Ovary (tissue), 10 donors: ENCODE measurements at places on chromosomes 4 and X. TPM values are rescaled to one million over a fixed set of nuclear protein-coding genes. Genes with fewer than 3 reads are reported as not detected.

GRCh38 chr4:177356921-177357320 is 47.2 kb downstream of the NEIL3 start:
- no peak overlapping the region for H3K27ac ChIP-seq
- no peaks in the 10 kb centered on the region for H3K27me3 ChIP-seq
- DNase-seq = no peak

- no peaks in the 10 kb centered on the region for H3K4me1 ChIP-seq
- H3K27me3 ChIP-seq = no peaks in the 10 kb centered on the region
- H3K27ac ChIP-seq = no peak overlapping the region
- no peaks in the 10 kb centered on the region for H3K36me3 ChIP-seq
Measured at GRCh38 chrX:43618366-43619205, 37.5 kb upstream of the MAOA start.

DNA sequence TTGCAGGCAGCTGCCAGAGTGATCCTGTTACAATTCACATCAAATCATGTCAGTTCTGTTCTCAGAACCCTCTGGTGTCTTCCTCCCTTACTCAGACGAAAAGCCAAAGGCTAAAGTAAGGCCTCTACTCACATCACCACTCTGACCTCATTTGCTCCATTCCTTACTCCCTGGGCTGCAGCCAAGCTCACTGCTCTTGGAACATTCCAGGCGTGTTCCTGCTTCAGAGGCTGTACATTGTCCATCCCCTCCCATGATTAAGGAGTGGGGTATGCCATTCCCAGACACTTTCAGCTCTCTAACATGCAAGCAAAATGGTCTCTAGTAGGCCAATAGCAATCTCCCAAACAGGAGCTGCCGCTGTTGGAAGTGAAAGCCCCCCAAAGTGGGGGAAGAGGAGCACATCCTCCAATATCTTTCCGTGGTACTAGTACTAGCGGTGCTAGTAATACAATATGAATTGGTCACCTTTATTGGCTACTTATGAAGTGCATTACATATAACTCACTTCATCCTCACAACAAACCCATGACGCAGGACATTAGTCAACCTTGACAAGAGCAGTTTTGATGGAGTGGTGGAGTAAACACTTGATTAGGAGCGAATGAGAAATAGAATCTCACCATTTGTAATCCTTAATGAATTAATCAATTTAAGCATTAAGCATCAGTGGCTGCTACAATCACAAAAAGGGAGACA is 15.0 kb downstream of the GAB3 start:
- H3K27me3 ChIP-seq = no peaks in the 10 kb centered on the region
- H3K4me3 ChIP-seq = no peak overlapping the region
- H3K36me3 ChIP-seq = no peaks in the 10 kb centered on the region

UCP1 gene
- polyA plus RNA-seq = not detected

FRMD7 gene
- 0.37 TPM for polyA plus RNA-seq
